Stimulated activated CD8-positive, alpha-beta memory T cell treated with anti-CD3 and anti-CD28 coated beads, Interleukin-4, amount 100 ng/mL, for 1 hour (primary cell): ENCODE measurements at places on chromosomes 2 and 18.

DNA sequence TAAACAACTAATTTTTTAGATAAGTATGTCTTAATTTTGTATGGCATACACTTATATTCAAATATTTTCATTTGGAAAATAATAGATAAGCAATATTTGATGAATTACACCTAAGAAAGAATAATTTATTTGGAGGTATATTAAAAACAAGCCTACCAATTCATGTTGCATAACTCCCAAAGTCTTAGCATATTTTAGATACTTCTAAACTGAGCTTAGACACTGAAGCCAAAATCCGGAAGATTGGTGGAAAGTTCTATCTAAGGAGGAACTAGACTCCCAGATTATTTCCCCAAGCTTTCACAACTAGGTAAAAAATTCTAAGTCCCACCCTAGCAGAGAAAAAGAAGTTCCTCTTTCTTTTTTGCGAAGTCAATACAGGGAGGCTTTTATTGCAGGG lies 221.0 kb upstream of the MMADHC start:
- no peak for DNase-seq

DNA sequence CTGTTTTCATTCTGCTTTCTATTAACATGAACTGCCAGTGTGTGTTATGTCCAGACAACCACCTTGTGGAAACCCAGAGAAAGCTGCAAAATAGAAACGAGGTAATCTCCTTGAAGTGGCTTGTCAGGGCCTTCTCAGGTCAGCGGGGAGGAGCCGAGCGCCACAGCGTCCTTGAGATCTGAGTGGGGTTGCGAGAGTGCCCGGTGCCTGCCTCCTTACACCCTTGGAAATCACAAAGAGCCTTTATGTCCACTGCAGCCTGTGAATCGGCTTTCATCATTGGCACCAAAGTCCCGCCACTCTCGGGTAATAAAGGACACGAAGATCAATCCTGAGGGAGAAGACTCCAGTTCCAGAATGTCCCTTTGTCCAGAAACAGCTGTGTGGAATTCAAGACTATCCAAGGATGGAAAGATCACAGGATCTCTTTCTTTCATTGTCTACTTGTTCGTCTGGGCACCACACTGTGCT lies 135.2 kb downstream of the HRH4 start:
- DNase-seq, result no peak

- DNase-seq, result no peak
Observed at GRCh38 chr2:199847181-199847864, 3.7 kb downstream of the FTCDNL1 start.

DNA sequence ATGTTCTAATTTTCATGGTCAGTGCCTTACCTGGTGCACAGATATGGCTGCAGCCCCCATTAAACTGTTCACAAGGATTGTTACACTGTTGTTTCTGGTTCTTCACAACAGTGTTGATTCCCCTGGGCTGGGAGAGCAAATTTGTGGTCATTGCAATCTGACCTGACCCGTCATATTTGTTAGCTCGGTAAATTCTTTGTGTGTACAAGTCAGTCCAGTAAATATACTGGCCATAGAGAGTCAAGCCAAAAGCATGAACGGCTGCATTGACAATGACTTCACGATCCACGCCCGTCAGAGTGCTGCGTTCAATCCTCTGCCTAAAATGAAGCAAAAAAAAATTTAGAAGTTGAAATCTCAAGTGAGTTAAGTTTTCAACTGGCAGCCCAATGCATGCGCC lies 134.6 kb downstream of the DHRS9 start:
- DNase-seq, result no peak

DNA sequence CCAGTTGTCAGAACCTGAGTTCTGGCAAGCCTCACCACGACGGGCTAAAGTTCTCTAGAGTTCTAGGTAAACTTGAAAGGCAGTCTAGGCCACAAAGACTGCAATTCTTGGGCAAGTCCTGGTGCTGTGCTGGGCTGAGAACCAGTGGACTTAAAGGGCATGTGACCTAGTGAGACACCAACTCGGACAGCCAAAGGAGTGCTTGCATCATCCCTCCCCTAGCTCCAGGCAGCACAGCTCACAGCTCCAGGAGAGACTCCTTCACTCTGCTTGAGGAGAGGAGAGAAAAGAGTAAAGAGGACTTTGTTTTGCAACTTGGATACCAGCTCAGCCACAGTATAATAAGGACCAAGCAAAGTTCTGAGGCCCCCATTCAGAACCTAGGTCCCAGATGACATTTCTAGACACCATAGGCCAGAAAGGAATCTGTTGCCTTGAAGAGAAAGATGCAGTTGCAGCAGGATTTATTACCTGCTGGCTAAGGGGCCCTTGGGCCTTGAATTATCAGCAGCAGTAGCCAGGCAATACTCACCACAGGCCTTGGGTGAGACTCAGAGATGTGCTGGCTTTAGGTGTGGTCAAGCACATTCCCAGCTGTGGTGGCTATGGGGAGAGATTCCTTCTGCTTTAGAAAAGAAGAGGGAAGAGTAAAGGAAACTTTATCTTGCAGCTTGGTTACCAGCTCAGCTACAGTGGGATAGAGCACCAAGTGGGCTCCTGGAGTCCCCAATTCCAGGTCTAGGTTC lies 51.8 kb downstream of the UPP2 start:
- DNase-seq, result no peak

- no peak for DNase-seq
Observed at GRCh38 chr2:69462780-69463179, 25.5 kb upstream of the NFU1 start.

GRCh38 chr18:21851327-21851961 lies 110.9 kb downstream of the MIB1 start:
- DNase-seq, result no peak

DNA sequence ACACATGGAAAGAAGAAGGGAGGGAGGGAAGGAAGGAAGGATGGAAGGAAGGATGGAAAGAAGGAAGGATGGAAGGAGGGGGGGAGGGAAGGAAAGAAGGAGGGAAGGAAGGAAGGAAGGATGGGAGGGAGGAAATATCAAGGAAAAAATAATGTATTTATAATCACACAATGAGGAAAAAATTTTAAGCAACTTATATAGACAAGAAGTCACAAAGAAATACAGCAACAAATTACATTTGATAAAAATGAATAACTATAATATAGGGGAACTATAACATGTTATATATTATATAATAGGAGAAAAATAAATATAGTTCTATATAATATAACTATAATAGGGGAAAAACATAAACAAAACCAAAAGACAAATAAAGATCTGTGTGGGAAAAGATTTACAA lies 441.8 kb downstream of the LRATD1 start:
- DNase-seq, result no peak

DNA sequence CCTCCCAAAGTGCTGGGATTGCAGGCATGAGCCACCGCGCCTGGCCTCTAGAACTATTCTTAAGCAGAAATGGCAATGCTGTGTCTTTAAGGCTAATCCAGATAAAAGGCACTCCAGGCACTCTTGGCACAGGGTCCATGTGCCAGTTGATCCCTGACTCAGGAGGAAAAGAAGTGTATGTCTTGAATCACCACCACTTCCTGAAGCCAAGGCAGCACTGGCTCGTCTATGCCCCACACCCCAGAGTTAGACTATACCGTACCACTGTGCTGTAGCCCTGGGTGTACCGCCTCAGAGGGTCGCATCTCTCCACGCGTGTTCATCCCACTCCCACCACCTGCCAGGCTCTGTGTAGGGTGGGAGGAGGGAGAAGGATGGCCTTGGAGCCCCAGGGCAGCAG lies 9.0 kb downstream of the TNFRSF11A start:
- DNase-seq, result no peak

DNA sequence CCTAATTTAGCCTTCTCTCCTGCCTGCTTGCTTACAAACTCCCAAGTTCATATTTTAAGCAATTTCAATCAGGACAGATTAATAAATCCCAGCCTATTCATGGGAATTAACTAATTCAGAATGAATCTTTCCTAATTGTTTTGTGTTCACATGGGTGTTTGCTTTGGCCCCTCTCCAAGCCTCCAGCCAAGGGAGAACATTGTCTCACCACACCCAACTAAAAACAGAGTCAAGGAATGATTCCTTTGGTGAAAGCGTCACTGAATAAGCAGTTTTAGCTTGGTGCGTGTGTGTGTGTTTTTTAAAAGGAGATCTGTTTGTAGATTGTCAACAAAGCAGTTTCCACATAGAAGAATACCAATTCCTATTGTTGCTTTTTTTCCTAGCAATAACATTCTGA lies 43.0 kb upstream of the DSG1 start:
- DNase-seq, result no peak

DNA sequence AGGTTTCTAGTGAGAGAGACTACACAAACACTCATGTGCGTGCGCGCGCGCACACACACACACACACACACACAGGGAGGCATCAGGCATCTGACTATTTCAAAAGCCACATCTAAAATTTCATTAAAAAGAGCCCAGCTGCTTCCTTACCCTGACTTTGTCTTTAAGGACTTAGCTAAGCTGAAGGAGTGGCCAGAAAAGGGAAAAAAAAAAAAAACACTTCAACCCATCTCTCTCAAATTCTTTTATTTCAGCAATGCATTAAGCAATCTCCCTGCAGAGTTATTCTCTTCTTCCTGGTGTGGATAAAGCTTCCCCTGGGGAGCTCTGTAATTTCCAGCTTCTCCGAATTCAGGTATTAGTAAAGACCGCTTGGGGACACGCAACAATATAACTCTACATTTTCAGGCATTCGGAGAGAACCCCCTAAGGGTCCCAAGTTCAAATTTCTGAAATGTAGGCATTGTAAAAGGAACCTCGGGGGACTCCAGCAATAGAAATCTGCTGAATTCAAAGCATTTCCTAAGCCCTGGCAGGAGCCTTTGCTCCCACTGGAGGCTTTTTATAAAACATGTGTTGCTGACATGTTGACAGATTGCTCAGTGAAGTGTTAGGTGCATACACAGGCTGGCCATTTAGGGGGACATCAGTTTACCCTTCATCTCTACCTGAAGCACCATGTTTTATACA lies 67.0 kb downstream of the ZNF521 start:
- DNase-seq, result no peak

- no peak for DNase-seq
Observed at GRCh38 chr2:75561566-75562512, 1.1 kb upstream of the EVA1A start.

- DNase-seq, result no peak
Observed at GRCh38 chr18:3773303-3773702, 323.3 kb downstream of the TGIF1 start.

DNA sequence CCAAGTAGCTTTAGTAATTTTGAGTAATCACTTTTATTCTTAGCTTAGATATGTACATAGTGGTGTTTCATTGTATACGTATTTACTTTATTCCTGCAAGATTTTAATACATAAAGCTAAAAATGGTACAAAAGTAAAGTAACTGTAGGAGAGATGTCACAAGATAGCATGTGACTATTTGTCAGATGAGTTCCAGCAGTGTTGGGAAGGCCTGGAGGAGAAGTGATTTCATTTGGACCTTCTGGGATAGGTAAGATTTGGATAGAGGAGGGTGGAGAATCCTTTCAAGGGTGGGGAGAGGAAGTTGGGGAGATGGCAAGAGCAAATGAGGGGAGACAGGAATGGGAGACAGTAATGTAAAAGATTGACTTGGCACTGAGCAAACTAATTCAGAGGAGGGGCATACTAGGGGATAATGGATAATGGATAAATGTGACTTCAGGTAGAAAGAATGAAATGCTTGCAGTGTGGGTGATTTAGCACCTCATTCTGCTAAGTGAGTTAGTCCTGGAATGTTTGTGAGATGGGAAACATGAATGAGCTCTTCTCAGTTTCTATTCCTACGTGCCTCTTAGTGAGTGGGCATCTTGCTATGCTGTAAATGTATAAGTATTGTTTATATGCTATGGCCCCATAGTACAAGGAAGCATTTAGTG lies 10.5 kb downstream of the WDR43 start:
- DNase-seq, result no peak

DNA sequence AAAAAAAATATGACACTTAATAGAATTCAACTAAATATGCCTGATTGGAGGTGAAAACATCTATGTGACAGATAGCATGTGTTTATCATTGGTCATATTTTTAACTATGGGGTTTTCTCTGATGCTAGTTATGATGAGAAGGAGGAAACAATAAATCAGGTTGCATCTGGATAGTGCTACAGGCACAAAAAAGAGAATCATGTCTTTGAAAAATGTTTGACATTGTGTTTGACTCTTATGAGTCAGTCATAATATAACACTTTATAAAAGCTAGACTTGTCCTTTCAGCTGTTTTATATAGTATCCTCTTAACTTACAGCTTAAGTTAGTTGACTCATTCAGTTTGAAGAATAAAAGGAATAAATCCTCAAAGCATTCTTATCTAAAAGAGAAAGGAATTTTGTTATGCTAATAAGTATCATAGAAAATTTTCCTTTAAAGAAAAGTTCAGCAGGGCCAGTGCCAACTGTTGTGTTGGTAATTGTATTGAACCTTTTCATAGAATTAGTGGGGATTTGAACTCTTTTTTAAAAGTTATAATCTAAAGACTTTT lies 78.4 kb upstream of the UBXN4 start:
- no peak for DNase-seq

DNA sequence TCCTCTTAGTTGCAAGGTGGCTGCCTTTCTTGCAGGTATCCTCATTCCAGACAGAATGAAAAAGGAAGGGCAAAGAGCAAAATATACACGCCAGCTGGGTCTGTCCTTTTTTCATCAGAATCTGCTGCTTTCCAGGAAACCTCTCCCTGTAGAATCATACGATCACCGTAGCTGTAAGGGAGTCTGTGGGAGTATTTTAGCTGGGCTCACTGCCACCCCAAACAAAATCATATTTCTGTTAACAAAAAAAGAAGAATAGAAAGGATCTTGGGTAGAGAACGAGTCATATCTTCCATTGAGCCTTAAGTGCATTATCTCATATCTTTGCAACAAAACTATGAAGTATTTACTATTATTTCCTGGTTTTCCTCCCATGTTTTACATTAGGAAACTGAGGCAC lies 15.0 kb upstream of the TANC1 start:
- DNase-seq, result no peak

DNA sequence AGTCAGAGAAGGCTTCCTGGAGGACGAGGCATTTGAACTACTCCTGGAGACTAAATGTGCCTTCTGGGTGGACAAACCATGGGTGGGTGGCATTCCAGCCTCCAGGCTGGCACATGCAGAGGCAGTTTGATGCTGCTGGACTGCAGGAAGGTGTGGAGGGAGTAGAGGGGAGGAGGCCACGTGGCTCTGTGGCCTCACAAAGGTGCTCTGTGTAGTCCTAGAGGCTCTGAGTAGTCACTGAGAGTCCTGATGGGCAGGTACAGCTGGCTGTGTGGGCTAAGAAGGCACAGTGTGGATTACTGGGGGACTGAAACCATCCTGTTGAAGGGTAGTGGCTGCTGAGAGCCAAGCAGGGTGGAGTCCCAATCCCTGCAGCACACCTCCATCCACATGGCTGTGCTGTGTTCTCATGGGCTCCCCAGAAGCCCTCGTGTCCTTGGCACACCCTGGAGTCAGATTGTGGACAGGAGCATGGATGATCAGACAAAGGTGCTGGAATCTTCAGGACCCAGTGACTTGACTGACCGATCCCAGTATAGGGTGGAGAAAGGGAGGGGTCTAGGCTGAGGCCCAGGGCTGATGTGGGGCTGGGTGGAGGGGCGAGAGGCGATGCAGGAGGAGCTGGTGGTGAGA lies 87.4 kb upstream of the HS6ST1 start:
- no peak for DNase-seq

- DNase-seq, result no peak
Observed at GRCh38 chr2:129763190-129763846, 216.1 kb upstream of the RAB6C start.
